ENCODE measurements at places on chromosomes 4 and X. TPM values are rescaled to one million over a fixed set of nuclear protein-coding genes. Genes with fewer than 3 reads are reported as not detected.

The GABRQ gene
- not detected for total RNA-seq

The FAAH2 gene
- not detected for total RNA-seq

The SLC34A2 gene
- total RNA-seq: not detected

The HTT gene
- 23.2 TPM for total RNA-seq

The RAB39B gene
- total RNA-seq: 0.53 TPM

The STOX2 gene
- 0.82 TPM for total RNA-seq

The TMSB15A gene
- total RNA-seq: not detected

The TRIM60 gene
- not detected for total RNA-seq

The RIPPLY1 gene
- not detected for total RNA-seq

The CXorf49 gene
- not detected for total RNA-seq

The CFAP97 gene
- 12.1 TPM for total RNA-seq

The MAGEC3 gene
- total RNA-seq: not detected

The PKD2 gene
- 120 TPM for total RNA-seq

The UGT8 gene
- total RNA-seq: not detected

The GSX2 gene
- total RNA-seq: not detected

The BRS3 gene
- total RNA-seq: not detected

The PUDP gene
- total RNA-seq: 6.2 TPM

The ZNF595 gene
- 10.2 TPM for total RNA-seq

The PNPLA4 gene
- 11.8 TPM for total RNA-seq

The CT45A9 gene
- not detected for total RNA-seq

The RAB33A gene
- 1.8 TPM for total RNA-seq

Data from smooth muscle cell of the coronary artery (primary cell).